ENCODE measurements at places on chromosomes 4 and X. TPM values are rescaled to one million over a fixed set of nuclear protein-coding genes. Genes with fewer than 3 reads are reported as not detected.

- H3K4me3 ChIP-seq: peak overlapping the region; percentile 52
- peaks cover 32% of the 10 kb centered on the region for H3K4me1 ChIP-seq
- no peak for DNase-seq
- H3K27ac ChIP-seq: peak overlapping the region; percentile 10
- H3K27me3 ChIP-seq: no peaks in the 10 kb centered on the region
- no peaks in the 10 kb centered on the region for H3K36me3 ChIP-seq
These were observed 237.0 kb downstream of the MGST2 start for GRCh38 chr4:139902321-139903320.

- H3K36me3 ChIP-seq: no peaks in the 10 kb centered on the region
- no peak overlapping the region for H3K4me3 ChIP-seq
- no peak for DNase-seq
- no peaks in the 10 kb centered on the region for H3K27me3 ChIP-seq
These were observed 2.5 kb upstream of the SPANXD start for GRCh38 chrX:141701072-141701471.

Gene RNF212
- 8.3 TPM for total RNA-seq

DNA sequence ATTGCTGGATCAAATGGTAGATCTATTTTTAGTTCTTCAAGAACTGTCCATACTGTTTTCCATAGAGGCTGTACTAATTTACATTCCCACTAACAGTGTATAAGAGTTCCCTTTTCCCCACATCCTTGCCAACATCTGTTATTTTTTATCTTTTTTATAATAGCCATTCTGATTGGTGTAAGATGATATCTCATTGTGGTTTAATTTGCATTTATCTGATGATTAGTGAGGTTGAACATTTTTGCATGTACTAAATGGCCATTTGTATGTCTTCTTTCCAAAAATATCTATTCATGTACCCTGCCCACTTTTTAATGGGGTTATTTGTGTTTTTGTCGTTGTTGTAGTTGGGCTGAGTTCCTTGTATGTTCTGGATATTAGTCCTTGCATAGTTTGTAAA is 35.4 kb upstream of the PRKG2 start:
- no peaks in the 10 kb centered on the region for H3K27me3 ChIP-seq
- no peaks in the 10 kb centered on the region for H3K4me1 ChIP-seq
- H3K27ac ChIP-seq: no peak overlapping the region
- H3K4me3 ChIP-seq: no peak overlapping the region
- DNase-seq: no peak

GRCh38 chrX:42943051-42943974 is 165.3 kb upstream of the PPP1R2C start:
- no peaks in the 10 kb centered on the region for H3K4me1 ChIP-seq
- no peak overlapping the region for H3K27ac ChIP-seq
- no peaks in the 10 kb centered on the region for H3K27me3 ChIP-seq
- no peak for DNase-seq

- H3K4me1 ChIP-seq: peaks cover 30% of the 10 kb centered on the region
- no peaks in the 10 kb centered on the region for H3K27me3 ChIP-seq
- H3K4me3 ChIP-seq: peak within 1 kb of the TSS; percentile 66
- peak within 1 kb of the TSS; percentile 86 for H3K27ac ChIP-seq
- no peaks in the 10 kb centered on the region for H3K36me3 ChIP-seq
These were observed at the start of gene TMEM164 for GRCh38 chrX:110002300-110003166. TSS of gene TMEM164 (plus strand) at chrX:110003114. CDS start at chrX:110003775, 661 bp downstream.

GRCh38 chr4:74304095-74304625 is 4.1 kb upstream of the EPGN start:
- H3K4me1 ChIP-seq: no peaks in the 10 kb centered on the region
- H3K27ac ChIP-seq: no peak overlapping the region
- no peaks in the 10 kb centered on the region for H3K27me3 ChIP-seq
- H3K36me3 ChIP-seq: no peaks in the 10 kb centered on the region
- DNase-seq: no peak

GRCh38 chrX:119497185-119497584 is 28.9 kb downstream of the SLC25A5 start:
- no peak for DNase-seq
- H3K4me1 ChIP-seq: no peaks in the 10 kb centered on the region
- no peak overlapping the region for H3K27ac ChIP-seq
- no peaks in the 10 kb centered on the region for H3K36me3 ChIP-seq
